Regular cardiac myocyte (primary cell): ENCODE measurements at places on chromosomes 7 and 10. TPM values are rescaled to one million over a fixed set of nuclear protein-coding genes. Genes with fewer than 3 reads are reported as not detected.

The IFRD1 gene
- 40.3 and 97.8 TPM in 2 replicates for total RNA-seq

The SLC26A3 gene
- total RNA-seq: not detected in 2 replicates

The VENTX gene
- total RNA-seq: not detected in 2 replicates

The OR2A2 gene
- total RNA-seq: not detected in 2 replicates

The PLEKHS1 gene
- not detected in 2 replicates for total RNA-seq

The ADAM22 gene
- total RNA-seq: 0.28 and 0.58 TPM in 2 replicates

The LRRTM3 gene
- total RNA-seq: under 0.01 TPM in 1 of 2 replicates, not detected in the other

The COL28A1 gene
- total RNA-seq: under 0.01 TPM in 2 replicates

The TEX36 gene
- not detected in 2 replicates for total RNA-seq
